Stimulated activated CD4-positive, alpha-beta T cell treated with anti-CD3 and anti-CD28 coated beads, TNF-alpha, amount 100 ng/mL, for 48 hours (primary cell): ENCODE measurements at places on chromosomes 11 and 22.

- no peak for DNase-seq
Observed at GRCh38 chr11:77602381-77603088, 12.8 kb downstream of the AQP11 start.

GRCh38 chr11:75100314-75100713, 3.6 kb upstream of the OR2AT4 start:
- peak; percentile 30 for DNase-seq

- no peak for DNase-seq
Observed at GRCh38 chr11:82872377-82873150, 27.7 kb downstream of the PRCP start.

DNA sequence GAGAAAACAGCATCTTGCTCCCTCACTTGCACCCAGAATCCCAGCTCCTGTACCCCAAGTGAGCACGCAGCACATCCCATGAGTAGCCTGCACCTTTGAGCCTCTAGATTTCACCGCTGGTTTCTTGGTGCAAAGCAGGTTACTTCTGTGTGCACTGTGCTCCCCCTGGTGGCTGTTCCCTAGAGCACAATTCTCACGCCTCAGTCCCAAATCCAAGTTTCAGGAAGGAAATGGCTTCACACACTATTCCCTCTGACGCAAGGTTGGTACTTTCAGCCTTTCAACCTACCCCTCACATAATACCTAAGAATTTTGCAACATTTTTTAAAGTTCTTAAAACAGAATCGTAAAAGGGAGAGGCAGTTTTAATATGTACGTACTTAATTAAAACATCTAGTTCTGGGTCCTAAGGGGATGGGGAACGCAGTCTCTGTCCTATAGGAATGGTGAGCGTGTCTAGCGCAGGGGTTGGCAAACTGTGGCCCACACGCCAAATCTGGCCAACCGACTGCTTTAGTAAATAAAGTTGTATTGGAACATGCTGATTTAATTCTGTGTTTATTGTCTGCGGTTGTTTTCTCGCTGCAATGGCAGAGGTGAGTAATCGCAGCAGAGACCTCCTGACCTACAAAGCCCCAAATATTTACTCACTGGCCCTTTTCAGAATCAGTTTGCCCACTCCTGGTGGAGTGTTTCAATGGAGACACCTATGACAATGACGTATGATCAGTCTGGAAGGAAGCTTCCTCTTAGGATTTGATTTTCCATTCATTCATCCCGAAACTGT, 27.5 kb downstream of the DHCR7 start:
- DNase-seq, result no peak

GRCh38 chr11:34790620-34791019, 125.6 kb downstream of the APIP start:
- no peak for DNase-seq

- DNase-seq, result no peak
Observed at GRCh38 chr11:78741741-78742140, 167.1 kb upstream of the NARS2 start.

- no peak for DNase-seq
Observed at GRCh38 chr11:59263225-59263894, 50.6 kb upstream of the MPEG1 start.

DNA sequence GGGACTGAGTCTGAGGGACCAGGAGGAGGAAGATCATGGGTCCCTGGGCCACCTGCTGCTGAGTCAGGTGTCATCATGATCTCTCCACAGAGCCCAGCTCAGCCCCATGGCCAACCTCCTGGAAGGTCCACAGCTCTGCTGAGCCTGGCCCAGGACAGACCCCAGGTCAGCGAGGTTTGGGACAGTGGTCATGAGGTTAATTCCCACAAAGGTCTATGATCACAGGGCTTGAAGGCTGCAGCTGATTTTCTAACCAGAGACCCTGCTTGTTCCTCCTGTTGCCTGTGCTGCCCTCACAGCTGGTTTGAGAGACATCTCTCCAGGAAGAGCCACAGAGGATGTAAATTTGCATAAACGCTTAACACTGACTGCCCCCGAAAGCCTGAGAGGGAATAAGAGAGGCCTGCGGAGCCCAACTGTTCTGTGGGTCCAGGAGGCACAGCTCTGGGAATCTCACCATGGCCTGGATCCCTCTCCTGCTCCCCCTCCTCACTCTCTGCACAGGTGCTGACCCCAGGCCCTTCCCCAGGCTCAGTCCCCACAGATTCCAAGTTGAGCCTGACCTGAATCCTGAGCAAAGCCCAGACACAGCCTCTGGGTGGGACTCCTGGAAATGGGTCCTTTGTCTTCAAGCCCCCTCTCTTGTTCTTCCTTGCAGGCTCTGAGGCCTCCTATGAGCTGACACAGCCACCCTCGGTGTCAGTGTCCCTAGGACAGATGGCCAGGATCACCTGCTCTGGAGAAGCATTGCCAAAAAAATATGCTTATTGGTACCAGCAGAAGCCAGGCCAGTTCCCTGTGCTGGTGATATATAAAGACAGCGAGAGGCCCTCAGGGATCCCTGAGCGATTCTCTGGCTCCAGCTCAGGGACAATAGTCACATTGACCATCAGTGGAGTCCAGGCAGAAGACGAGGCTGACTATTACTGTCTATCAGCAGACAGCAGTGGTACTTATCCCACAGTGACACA, 102.8 kb downstream of the GGTLC2 start:
- no peak for DNase-seq

DNA sequence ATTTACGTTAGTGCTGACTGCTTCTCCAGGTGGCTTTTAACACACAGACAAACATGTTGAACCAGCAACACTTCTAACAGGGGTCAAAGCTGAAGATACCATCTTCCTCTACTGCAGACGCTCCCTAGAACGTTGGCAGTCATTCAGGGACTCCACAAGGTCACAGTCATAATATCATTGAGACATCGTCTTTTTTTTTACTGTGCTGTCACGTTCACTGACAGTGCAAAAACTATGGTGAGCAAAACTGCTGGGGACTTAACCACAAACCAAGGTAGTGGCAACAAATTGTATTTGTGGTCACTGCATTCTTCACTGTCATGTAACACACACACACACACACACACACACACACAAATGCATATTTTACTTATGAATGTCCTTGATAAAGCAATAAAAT, 244.9 kb downstream of the CASP12 start:
- no peak for DNase-seq

DNA sequence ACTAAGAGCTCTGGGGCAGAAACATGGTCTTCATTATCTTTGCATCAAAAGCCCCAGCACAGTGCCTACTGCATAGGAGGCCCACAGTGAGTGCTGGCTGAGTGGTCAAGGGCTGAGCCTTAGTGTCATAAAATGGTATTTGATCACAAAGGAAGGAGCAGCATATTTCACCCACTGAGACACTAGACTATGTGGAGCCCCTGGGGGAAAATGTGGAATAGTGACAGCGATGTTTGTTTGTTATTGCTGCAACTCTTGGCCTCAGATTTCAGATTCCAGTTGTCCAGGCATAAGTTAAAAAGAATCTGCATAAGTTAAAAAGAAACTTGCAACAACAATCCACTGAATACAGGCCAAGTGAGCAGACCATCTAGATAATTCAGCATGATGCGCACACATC, 7.0 kb downstream of the KIRREL3 start:
- no peak for DNase-seq

DNA sequence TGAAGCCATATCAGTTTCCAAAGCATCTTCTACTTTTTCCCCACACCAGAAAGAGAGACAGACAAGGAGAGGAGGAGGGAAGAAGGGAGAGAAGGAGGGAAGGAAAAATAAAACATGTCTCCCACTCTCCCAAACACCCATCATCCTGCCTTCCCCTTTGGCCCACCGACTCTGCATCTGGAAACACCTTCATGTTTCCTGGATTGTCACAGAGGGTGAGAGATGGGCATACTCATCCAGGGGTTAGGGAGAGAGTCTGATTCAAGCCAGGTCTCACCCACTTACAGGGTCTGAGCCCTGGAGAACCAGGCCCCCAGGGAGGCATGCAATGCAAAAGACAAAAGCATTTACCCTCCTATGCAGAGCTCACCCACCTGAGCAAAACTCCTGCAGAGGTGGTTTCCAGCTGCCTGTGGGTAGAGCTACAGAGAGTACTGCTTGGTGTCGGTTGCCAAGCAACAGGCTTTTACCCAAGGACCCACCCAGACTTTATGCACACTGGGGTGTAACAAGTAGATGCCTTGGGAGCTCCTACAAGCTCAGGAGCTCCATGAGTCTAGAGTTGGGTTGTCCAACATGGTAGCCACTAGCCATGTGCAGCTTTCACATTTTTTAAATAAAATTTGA, 33.4 kb downstream of the MN1 start:
- no peak for DNase-seq

GRCh38 chr11:125422681-125423080, 73.4 kb downstream of the FEZ1 start:
- DNase-seq, result no peak

DNA sequence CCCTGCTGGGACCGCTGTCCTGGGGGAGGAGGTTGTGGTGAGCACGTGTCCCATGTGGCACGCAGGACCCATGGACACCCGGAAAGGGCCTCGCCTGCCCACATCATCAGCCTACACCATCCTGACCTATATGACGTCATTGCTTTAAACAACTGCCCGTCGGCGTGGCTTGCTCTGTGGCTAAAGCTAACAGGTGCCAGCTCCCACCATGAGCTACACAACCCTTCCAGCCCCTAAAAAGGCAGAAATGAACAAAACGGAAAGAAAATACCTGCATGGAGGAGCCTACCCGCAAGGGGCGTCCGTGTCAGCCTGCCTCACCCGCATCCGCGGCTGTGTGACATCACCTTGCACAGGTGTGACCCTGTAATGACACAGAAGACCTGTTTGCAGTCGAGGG, 481.8 kb downstream of the BRD1 start:
- no peak for DNase-seq

DNA sequence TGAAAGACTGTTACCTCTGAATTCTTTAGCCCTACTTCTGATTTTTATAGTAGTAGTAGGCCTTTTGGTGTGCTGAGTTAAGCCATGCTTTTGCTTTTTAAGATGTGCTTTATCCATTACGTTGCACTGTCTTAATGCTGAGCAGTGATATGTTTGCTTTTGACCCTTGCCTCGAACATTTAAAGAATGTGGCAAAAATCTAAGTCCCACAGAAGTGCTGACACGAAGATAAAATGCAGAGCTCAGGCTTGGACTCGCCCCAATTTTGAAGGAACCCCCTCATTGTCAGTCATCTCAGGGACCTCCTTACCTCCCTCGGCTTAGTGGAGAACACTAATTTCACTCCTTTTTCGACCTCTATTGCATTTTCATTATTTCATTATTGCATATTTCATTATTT, 272.9 kb downstream of the DDX10 start:
- no peak for DNase-seq
